Omental fat pad (tissue), 4 donors: ENCODE measurements at places on chromosomes 3 and 15. TPM values are rescaled to one million over a fixed set of nuclear protein-coding genes. Genes with fewer than 3 reads are reported as not detected.
A peak's percentile ranks its signal among the peaks of the same experiment; 100 is the strongest.

GRCh38 chr3:41162541-41162940 lies 36.8 kb upstream of the CTNNB1 start:
- no peak for DNase-seq

GRCh38 chr15:78054518-78054917 lies 23.0 kb downstream of the TBC1D2B start:
- DNase-seq = no peak

GRCh38 chr3:151082880-151083838 lies 2.3 kb upstream of the MED12L start:
- DNase-seq = no peak

DNA sequence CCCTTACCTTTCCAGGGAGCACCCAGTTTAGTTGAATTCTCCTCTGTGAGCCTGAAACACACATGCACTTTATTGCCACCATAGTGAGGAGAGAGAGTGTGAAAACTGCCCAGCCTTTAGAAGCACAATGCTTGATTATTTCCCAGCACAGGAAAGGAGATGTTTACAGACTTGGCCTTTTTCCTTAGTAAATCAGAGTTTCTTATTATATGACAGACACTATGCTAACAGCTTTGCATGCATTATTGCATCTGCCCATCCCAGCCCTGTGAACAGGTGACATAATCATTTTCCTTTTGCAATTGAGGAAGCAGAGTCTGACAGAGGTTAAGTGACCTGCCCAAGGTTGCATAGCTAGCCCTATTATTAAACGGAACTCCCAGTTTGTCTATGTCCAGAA lies 36.5 kb downstream of the CAPN3 start:
- no peak for DNase-seq

AMT gene
- total RNA-seq = 6.8 TPM

GRCh38 chr3:69938931-69939330 lies 60.6 kb upstream of the SAMMSON start:
- no peak for DNase-seq

FBN1 gene
- total RNA-seq = 91.5 TPM

ZKSCAN7 gene
- total RNA-seq = 7.6 TPM

DNA sequence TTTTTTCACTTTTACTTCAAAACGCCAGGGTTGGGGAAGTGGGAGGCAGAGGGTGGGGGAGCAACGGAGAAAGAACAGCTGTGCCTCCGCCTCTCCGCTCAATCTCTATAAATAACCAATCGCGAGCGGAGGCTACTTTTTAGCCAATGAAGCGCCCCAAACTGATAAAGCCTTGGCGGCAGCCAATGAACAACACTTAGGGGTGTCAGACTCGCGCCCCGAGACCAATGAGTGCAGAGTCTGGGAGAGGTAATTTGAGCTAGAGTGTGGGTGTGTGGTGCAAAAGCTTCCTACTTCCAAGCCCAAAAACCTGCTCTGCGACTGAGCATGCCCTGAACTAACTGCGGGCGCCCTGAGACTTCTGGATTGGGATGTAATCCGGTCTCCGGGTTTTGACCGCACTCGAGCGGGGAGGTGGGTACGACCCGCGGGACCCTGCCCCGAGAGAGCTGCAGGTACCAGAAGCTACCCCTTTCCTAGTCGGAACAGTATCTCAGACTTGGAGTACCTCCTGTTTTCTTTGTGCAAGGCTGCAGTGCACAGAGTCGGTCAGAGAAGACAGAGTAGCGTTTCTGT lies 800 bp upstream of the RAP2B start:
- peak; percentile 85 for DNase-seq

LOXL1 gene
- 7.6 TPM for total RNA-seq

- no peak for DNase-seq
Measured at GRCh38 chr15:71472566-71472965, 337.8 kb upstream of the NR2E3 start.

- DNase-seq = no peak
Measured at GRCh38 chr3:162547321-162547720, 1050.7 kb downstream of the OTOL1 start.

DNA sequence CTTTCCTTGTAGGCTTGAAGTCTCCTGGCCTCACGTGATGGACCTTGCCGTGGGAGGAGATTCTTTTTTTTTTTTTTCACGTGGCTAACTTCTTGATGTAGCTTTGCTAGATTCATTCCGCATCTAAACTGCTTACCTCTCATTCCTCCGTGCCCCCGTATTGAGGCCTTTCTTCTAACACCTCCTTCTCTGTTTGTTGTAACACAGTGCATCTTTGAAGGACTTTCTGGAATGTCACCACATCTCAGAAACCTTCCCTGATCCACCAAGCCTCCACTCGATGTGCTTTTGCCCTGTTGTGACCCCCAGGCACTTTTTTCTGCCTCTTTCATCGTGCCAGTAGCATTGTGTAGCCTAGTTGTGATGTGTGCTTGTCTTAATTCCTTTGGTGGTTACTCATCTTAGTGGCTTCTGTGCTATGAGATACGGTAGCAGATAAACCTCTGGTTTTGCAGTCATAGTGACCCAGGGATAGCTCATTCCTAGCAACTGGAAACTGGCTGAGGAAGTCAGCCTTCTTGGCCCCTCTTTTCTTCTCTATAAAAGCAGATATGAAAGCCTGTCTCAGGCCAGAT lies 1.6 kb upstream of the BNC1 start:
- DNase-seq = no peak

DNA sequence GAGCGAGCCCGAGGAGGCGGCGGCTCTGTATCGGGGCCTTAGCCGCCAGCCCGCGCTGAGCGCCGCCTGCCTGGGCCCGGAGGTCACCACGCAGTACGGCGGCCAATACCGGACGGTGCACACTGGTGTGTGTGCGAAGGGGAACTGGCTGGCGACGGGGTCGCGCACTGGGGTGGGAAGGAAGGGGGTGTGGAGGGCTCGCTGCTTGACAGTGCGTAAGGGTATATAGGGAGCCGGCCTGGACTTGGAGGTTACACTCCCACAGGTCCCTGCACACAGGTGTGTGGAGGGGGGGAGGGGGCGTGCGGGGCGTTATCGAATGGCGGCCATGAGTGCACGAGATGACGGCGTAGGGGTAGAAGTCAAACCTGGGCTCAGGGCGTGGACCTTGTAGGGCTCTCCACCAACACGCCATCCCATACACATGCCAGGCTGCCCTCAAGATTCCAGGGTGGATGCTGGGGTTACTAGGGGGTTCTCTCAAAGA lies 389 bp downstream of the APEH start:
- DNase-seq = no peak

GRCh38 chr3:108552267-108553159 lies 36.7 kb downstream of the CIP2A start:
- no peak for DNase-seq

HTR3E gene
- not detected for total RNA-seq

DNA sequence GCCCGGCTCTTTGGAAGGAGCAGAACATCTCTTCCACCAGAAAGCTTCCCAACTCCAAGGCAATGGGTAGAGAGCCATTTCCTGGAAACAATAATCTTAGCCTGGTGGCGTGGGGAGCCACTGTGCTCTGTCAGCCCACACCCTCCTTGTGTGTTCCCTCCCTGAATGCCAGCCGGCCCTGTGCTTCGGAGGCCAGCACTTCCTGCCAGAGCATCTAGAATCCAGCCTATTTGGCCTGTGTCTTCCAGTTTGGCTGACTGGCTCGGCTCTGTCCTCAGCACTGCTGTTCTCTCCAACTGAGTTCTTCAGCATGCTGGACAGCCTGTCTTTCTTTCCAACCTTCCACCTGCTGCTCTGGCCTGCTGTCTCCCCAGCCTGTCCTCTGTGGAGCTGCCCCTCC lies 349.3 kb downstream of the MFSD1 start:
- DNase-seq = no peak

DNA sequence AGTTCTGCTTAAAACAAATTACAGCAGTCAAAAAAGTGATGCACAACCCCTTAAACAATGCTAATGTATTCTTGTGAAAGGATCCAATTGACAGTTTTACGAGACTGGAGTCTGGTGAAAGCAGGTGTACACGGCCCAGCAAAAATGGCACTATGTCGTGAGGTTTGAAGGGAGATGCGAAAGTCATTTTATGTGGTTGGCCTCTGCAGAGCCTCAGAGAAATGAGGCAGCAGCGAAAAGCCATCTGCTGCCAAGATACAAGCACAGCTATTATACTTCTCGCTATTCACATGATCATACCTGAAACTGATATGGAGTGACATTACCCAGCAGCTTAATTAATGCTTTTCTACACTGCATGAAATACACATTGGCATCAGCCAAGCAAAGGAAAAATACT lies 36.4 kb downstream of the MECOM start:
- DNase-seq = no peak

MORC1 gene
- not detected for total RNA-seq

HGD gene
- not detected for total RNA-seq

- DNase-seq = no peak
Measured at GRCh38 chr3:184042617-184043016, 10.2 kb upstream of the HTR3C start.

NLGN1 gene
- 17.4 TPM for total RNA-seq

GPR176 gene
- total RNA-seq = 5.6 TPM

TF gene
- 17.0 TPM for total RNA-seq

C3orf85 gene
- total RNA-seq = not detected

DNA sequence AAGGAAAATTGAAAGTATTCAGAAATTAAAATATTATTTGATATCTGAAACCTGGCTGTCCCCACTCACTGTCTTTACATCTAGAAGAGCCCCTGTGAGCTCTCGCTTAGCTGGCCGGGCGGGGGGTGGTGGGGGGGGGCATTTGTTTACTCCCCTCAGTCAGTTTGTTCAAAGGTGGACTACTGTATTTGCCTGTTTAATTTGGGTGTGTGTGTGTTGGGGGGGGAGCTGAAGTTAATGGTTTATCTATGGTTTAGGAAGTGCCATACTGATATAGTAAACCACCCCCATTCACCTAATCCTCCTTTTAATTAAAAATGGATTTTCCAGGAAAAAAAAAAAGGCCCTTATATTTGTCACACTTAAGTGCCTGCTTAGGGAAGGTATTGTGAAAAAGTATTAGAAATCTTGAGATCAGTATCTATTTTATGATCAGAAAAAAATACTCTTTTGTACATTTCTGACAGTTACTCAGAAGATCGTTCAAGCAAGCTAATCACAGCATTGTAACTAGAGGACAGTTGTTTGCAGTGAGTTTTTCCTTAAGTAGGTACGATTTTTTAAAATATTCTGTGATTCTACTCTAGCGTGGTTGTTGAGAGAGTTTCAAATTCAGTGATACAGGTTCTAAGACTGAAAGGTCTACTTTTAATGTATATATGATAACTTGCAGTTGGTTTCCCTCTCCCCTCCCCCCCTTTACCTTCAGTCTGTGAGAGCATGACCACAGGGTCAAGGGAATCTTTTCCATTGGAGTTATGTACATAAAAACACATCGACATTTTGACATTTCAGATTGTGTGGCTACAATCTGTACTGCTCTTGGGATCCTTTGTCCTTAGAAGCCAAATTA lies 8.5 kb downstream of the NR2F2 start:
- DNase-seq = no peak
